Suppressor macrophage treated with lipopolysaccharide for 4 hours (primary cell): ENCODE measurements at places on chromosomes 2 and 18.

- DNase-seq = no peak
These were observed 124.3 kb downstream of the PAX3 start for GRCh38 chr2:222174450-222174849.

DNA sequence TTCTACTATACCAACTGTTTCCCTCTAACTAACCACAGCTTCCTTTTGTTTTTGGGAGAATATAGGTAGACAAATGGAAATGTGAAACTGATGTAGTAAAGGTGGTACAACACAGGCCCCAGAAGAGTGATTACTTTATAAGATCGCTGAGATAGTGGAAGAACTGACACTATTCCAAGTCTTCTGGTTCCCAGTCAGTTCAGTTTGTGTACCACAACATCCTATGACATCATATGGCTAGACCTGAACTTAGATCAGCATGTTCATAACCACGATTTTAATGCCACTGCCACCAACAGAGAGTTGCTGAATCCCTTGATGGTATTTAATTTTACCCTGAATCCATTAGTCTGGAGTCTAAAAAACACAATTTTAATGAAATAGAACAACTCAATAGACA, 328.9 kb downstream of the GPD2 start:
- no peak for DNase-seq

GRCh38 chr2:7450833-7451190, 533.6 kb downstream of the RNF144A start:
- no peak for DNase-seq

- no peak for DNase-seq
These were observed 878.3 kb upstream of the ID2 start for GRCh38 chr2:7803515-7803914.

GRCh38 chr18:13982126-13982525, 66.8 kb upstream of the MC2R start:
- DNase-seq = no peak

DNA sequence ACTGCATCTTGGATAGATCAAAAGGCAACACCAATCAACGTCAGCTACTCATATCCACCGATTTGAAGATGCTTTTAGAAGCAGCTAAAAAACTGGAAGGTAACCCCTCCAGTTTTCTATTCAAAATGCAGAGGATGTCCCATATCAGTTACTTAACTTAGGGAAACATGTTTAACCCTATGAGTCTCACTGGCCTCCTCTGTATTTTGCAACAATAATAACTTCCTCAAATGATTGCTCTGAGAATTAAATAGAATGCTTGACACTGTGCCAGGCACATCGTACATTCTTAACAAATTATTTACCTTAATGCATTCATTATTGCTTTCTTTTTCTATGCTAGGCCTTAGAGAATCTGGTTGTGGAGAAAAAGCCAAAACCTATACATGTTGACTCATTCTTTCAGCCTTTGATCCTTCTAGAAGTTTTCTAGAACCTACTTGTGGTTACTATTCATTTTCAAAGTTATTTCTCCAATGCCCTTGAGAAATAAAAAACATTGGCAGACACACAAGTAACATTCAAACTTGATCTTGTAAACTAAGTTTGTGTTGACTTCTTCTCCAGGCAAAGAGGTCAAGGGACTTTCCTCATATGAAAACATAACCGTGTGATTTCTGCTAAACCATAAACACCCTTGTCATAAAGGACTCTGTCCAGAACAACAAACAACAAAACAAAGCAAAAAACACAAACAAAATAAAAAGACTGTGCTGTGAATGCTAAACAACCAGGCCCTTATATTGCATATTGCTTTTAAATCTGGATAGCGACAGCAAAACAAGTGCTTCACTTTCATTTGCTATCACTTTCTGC, 4.6 kb downstream of the DOCK10 start:
- peak; percentile 52 for DNase-seq

DNA sequence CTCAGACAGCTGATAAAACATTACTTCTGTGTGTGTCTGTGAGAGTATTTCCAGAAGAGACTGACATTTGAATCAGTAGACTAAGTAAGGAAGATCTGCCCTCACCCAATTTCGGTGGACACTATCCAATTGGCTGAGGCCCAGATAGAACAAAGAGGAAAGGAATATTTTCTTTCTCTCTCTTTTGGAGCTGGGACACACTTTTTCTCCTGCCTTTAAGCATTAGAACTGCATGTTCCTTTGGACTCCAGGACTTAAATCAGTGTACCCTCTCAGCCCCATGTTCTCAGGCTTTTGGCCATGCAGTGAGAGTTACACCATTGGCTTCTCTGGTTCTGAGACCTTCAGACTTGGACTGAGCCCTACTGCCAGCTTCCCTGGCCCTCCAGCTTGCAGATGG, 3.3 kb upstream of the SRBD1 start:
- no peak for DNase-seq

GRCh38 chr2:168343586-168343985, 96.2 kb upstream of the STK39 start:
- DNase-seq = peak; percentile 33

DNA sequence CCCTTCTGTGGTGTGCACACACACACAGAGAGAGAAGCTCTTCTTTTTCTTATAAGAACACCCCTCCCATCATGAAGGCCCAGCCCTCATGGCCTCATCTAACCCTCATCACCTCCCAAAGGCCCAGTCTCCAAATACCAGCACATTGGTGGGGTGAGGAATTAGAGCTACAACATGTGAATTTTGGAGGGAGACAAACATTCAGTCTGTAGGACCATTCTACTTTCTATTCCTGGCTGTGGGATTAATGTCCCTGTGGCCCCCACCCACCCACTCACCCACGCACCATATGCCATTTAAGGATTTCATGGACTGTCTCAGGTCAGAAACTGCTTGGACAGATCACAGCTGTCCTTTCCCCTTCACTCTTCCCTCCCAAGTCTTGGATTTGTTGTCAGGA, 190.2 kb downstream of the GBX2 start:
- DNase-seq = no peak

DNA sequence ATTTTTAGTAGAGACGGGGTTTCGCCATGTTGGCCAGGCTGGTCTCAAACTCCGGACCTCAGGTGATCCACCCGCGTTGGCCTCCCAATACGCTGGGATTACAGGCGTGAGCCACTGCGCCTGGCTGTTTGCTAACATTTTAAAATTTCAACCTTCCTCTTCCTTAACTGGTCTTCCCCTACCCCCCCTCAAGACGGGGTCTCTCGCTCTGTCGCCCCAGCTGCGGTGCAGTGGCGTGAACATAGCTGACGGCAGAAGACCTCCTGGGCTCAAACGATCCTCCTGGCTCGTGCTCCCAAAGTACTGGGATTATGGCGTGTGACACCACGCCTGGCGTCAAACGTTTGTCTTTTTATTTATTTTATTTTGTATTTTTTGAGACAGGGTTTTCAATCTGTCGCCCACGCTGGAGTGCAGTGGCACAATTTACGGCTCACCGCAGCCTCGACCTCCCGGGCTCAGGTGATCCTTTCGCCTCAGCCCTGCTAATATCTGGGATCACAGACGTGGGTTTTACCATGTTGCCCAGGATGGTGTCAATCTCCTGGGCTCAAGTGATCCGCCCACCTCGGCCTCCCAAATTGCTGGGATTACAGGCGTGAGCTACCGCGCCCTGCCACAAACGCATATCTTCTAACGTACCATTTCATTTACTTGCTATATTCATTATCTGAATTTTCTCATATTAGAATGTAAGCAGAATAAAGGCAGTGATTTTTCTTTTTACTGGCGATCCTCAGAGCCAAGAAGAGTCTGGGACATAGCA, 984 bp upstream of the MSH2 start:
- DNase-seq = no peak

- DNase-seq = peak; percentile 5
These were observed 105.6 kb upstream of the LDLRAD4 start for GRCh38 chr18:13112982-13113381.

GRCh38 chr2:207464007-207464406, 65.8 kb upstream of the CREB1 start:
- no peak for DNase-seq

- DNase-seq = no peak
These were observed 187.6 kb downstream of the MYCN start for GRCh38 chr2:16127958-16128357.

- DNase-seq = no peak
These were observed 137.6 kb upstream of the ALPP start for GRCh38 chr2:232240906-232241305.

DNA sequence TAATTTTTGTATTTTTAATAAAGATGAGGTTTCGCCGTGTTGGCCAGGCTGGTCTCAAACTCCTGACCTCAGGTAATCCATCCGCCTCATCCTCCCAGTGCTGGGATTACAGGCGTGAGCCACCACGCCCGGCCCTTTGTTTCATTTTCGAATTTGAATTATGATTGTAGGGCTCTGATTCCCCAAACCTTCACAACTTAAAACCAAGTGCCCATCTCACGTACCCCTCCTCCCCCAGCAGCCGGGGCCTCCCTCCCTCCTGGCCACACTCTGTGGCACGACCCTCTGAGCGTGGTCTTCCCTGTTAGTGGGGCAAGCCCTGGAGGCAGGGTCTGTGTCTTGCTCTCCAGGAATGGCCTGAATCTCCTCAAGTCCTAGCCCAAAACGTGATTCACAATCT, 166.5 kb downstream of the ASB1 start:
- DNase-seq = no peak

GRCh38 chr18:3281456-3282400, 19.8 kb downstream of the MYL12B start:
- DNase-seq = peak; percentile 91

- no peak for DNase-seq
These were observed 80.3 kb downstream of the RTP5 start for GRCh38 chr2:241949736-241950412.

GRCh38 chr2:168348076-168348475, 100.7 kb upstream of the STK39 start:
- DNase-seq = peak; percentile 59

DNA sequence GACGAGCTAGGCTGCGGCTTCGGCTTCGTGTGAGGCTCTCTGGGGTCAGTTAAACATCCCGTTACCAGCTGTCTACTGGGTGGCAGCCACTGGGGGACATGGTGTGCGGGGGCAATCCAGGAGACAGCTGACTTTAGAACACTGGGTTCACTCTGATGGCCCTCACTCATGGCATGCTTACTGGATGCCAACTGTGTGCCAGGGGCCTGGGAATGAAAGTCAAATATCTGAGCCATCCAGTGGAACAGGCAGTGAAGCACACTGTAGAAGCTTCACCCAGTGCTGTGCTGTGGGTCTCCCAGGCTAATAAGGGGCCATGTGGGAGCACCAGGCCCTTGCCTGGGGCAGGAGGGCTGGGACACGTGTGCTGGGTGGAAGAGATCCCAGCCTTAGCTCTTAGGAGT, 48.3 kb downstream of the GLI2 start:
- DNase-seq = no peak

- DNase-seq = no peak
These were observed 75.2 kb upstream of the CD28 start for GRCh38 chr2:203631068-203631757.

- DNase-seq = no peak
These were observed 86.0 kb downstream of the FAM210A start for GRCh38 chr18:13640266-13640860.

DNA sequence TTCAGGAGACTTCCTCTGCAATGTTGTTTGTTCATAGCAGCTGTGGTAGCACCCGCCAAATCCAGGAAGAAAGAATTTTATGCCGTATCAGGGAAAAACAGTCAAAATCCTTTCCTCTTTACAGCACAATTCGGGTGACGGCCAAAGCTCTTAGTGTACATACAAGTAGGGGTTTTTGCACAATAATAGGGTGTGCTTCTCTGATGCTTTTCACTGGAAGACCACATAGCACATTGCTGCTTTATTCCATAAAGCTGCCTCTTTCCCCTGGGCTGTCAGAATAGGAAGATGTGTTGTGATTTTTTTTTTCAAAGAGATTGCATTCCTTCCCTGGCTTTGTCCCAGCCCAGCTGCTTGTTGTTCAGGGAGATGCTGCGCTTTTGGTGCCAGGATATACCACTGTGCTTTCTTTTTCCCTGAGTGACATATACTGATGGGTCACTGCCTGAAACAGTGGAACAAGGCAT, 27.2 kb upstream of the LANCL1 start:
- no peak for DNase-seq

DNA sequence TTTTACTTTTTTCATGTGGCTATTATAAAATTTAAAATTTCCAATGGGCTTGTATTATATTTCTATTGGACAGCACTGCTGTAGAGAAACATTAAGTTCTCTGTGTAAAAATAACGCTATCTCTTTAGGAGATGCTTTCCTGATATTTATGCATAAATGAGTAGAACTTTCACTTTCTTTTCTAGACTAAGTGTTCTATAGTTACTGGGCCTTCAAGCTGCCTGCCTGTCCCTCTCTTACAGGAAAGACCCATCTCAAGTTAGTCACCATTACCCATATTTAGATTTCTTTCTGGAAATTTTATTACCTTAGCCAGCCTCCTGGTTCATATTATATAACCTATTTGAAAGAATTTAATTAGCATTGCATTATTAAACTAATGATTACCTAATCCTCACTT, 4.8 kb downstream of the ITGA4 start:
- DNase-seq = peak; percentile 54

- DNase-seq = no peak
These were observed 424.0 kb downstream of the ARHGAP15 start for GRCh38 chr2:143553261-143553660.

- DNase-seq = no peak
These were observed 50.9 kb upstream of the PDE1A start for GRCh38 chr2:182477774-182478173.

- DNase-seq = no peak
These were observed 82.9 kb downstream of the POLR1A start for GRCh38 chr2:86022661-86023365.

DNA sequence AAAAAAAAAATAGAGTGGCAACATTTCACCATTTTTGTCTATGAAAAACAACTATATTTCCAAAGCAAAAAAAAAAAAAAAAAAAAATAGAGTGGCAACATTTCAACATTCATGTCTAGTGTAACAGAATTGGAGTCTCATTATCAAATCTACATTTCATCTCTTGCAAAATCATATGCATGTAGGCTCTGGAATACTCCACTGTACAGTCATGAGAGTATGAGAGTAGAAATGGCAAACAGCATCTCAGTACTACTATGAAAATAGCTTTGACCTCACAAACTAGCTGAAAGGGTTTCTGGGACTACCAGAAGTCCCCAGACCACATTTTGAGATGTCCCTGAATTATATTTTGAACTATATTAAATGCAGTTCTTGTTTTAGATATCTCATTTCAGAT, 82.8 kb downstream of the SMAD2 start:
- no peak for DNase-seq

DNA sequence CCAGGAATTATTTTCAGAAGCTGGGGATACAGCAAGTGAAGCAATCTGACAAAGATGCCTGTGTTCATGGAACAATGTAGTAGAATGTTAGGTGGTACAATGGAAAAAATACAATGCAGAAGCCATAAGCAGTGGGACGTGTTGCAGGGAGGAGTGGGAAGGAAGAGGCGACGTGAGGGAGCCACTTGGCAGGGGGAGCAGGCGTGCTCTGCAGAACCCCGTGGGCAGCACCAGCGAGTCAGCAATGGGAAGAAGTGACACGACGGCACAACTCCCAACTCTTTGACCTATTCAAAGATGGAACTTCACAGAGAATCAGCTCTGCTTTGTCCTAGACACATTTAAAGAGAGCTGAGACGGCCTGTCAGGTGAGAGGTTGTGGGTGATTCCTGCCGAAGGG, 30.5 kb downstream of the PRELID3A start:
- no peak for DNase-seq

GRCh38 chr2:138922973-138923563, 142.9 kb upstream of the NXPH2 start:
- DNase-seq = no peak

GRCh38 chr18:68940039-68940438, 142.2 kb downstream of the CCDC102B start:
- no peak for DNase-seq
